ENCODE measurements at places on chromosomes 2 and 18.
A peak's percentile ranks its signal among the peaks of the same experiment; 100 is the strongest.

GRCh38 chr2:144999071-144999875, 479.4 kb upstream of the ZEB2 start:
- no peak for DNase-seq

- no peak for DNase-seq
Observed at GRCh38 chr2:239311132-239312040, 89.4 kb downstream of the HDAC4 start.

GRCh38 chr2:182977463-182977862, 60.8 kb downstream of the NCKAP1 start:
- DNase-seq, result no peak

- no peak for DNase-seq
Observed at GRCh38 chr18:3836483-3837335, 386.7 kb downstream of the TGIF1 start.

DNA sequence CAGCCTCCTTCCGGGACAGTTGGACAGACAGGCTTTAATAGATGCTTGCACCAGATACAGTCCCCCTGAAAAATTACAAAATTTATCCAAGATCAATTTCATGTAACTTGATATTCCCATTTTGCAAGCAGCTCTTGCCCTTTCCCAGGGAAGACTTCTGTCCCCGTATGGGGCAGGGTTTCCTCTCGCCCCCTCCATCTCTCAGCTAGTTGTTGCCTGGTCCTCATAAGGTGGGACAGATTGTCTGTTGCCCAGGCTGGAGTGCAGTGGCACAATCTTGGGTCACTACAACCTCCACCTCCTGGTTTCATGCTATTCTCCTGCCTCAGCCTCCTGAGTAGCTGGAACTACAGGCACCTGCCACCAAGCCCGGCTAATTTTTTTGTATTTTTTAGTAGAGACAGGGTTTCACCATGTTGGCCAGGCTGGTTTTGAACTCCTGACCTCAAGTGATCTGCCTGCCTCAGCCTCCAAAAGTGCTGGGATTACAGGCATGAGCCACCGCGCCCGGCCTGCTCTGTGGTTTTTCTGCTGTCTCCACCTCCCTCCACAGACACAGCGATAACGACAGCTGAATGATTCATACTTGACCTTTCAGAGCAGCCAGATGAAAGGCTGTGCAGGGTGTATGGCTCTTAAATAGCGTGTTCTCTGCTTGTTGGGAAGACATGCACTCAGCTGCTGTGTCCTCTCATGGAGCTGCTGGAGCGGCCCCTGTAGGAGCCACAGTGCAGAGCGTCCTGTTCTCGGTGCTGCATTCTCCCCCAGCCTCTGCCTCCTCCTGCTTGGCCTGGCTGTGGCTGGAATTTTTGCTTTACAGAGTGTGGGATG, 61.4 kb downstream of the TTC39C start:
- peak; percentile 81 for DNase-seq

DNA sequence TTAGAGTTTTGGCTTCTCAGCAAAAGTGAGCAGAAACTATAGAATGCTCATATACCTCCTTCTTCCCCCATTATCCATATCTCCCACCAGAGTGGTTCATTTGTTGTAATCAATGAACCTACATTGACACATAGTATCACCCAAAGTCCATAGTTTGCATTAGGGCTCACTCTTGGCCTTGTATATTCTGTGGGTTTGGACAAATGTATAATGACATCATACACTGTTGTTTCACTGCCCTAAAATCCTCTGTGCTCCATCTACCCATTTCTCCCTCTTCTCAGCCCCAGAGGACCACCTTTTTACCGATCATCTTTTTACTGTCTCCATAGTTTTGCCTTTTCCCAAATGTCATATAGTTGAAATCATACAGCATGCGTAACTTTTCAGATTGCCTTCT, 24.1 kb downstream of the ZFP36L2 start:
- no peak for DNase-seq

- DNase-seq, result no peak
Observed at GRCh38 chr2:184316921-184317320, 281.4 kb upstream of the ZNF804A start.

DNA sequence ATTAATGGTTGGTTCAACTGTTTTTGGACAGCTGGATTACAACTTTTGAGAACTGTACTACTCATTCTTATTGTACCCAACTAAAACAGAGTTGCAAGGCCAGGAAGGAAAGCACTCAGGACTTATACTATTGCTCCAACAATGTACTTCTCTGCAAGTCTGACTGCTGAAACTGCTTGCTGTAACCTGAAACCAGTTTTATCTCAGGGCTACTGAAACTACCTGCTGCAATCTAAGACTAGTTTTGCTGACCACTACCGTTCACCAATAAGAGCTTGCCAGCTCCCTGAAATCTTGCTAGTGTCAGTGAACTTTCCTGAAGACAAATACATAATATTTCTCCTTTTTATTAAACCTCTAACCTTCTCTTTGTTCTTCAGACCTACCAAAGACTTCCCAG, 157.3 kb downstream of the CDCA7 start:
- no peak for DNase-seq

GRCh38 chr2:233803994-233804393, 25.9 kb downstream of the MROH2A start:
- DNase-seq, result no peak

Data from stimulated activated CD4-positive, alpha-beta T cell treated with anti-CD3 and anti-CD28 coated beads, TNF-alpha, amount 100 ng/mL, for 24 hours (primary cell).